NCI-H1092 treated with DMSO at 0.1 percent for 48 hours (cell line): ENCODE measurements at places on chromosomes 1 and 21.

- no peak for DNase-seq
Measured at GRCh38 chr1:31959521-31960340, 21.6 kb upstream of the PTP4A2 start.

GRCh38 chr1:152096931-152097330, 8.1 kb upstream of the TCHHL1 start:
- no peak for DNase-seq

DNA sequence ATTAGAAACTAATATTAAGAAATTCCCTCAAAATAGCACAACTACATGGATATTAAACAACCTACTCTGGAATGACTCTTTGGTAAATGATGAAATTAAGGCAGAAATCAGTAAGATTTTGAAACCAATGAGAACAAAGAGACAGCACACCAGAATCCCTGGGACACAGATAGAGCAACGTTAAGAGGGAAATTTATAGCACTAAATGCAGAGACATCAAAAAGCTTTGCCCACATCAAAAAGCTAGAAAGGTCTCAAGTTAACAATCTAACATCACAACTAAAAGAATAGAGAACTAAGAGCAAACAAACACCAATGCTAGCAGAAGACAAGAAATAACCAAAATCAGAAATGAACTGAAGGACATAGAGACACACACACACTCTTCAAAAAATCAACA, 48.6 kb upstream of the LRRC8B start:
- no peak for DNase-seq

DNA sequence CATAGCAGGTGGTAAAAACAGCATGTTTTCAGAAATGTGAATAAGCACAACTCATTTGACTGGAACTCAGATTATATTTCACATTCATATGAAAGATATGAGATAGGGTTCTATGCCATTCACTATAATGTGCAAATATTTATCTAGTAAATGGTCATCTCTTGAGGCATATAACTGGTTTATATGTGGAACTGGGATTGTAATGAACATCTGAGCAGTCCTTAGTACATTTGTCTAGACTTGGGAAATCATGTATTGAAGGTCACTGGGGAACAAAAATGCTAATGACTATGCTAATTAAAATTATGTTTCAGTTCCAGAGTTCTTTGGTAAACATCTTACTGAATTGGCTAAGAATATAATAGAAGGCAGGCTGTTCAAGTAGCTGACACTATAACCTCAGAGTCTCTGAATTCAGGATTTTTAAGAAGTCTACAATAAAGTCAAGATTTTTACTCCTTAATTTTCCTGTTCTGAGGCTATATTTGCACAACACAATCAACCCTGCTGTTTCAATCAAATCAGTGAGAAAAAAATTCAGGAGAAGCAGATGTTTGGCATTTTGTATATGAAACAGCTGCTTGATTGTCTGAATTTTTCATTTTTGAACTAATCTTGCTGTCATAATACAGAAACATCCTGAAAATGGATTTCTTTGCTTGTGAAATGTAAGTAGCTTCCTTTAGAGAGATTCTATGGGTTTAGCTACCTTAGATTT, 244.8 kb upstream of the RGS18 start:
- no peak for DNase-seq

DNA sequence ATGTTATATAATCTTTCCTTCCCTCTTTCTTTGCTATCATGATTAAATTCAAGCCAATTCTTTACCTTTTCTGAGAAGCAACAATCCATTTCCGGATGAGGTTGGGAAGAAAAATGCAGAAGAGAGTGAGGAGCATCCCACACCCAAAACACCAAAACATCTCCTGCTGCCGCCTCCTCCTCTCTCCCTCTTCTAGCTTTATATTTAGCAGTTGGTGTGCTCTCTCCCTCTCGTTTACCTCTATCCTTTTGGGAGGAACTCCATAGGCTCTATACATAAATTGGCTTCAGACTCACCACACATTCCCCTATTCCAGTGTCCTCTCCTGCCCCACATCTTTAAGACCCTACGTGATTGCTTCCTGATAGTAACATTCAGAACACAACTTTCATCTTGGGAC, 332.2 kb upstream of the PLXNA2 start:
- no peak for DNase-seq

DNA sequence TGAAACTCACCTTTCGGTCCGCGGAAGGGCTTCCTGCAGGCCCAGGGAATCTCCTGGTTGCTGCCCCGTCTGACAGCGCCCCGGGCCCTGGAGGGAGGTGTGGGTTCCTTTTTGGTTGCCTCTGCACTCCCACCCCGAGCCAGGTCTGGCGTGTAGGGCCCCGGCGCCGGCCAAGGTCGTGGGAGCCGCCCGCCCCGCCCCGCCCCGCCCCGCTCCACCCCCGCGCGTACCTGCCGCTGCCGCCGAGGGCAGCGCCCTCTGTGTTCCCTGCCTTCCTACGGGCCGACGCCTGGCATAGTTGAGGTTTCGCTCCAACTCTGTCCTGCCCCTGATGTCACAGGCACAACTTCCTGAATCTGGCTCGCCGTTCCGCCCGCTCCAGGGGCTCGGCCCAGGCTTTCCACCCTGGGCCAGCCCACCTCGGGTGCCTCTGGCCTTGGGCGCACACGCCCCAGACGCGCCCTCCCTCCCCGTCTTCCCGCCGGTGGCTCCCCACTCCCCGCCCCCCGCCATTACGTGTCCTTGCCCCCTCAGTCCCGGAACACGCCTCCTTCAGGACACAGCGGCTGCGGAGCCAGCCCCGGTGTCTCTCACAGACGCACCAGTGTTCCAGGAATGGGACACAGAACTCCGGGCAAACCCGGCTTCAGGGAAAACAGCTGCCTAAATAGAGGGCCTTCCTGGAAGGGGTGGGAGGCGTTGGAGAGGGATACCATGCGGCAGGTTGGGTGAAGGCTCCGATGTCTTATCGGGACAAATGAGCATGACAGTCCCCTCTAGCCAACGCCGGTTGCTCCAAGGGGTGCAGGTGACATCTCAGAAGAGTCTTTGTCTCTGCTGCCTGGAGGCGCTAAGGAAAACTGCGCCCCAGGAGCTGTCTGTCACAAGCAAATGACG, at the start of gene KIAA0040:
Gene KIAA0040 (minus strand): TSS at position 147 of the 897 bp plus-strand sequence. CDS start 31,763 bp downstream, outside the sequence.
- DNase-seq: peak; percentile 22

DNA sequence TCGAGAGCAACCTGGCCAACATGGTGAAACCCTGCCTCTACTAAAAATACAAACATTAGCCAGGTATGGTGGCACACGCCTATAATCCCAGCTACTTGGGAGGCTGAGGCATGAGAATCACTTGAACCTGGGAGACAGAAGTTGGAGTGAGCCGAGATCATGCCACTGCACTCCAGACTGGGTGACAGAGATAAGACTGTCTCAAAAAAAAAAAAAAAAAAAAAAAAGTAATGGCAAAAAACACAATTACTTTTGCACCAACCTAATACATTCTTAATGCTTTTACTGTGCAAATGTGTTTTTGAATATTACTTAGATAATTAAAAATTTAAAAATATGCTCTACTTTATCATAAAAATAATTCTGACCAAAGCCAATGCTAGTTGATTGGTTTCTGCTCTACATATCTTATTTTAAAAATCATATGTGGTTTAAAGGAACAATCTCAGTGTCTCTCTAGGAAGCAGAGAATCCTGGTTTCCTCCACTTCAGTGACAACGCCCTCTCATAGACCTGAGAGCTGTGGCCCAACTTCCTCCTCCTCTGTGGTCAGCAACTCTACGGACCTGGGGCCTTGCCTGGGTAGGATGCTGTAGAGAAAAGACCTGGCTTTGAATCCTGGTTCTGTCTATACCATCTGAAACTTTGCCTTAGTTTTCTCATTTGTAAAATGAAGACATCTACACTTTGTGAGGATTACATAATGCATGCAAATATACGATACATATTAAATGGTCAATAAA, 64.7 kb downstream of the TGFBR3 start:
- DNase-seq: no peak

DNA sequence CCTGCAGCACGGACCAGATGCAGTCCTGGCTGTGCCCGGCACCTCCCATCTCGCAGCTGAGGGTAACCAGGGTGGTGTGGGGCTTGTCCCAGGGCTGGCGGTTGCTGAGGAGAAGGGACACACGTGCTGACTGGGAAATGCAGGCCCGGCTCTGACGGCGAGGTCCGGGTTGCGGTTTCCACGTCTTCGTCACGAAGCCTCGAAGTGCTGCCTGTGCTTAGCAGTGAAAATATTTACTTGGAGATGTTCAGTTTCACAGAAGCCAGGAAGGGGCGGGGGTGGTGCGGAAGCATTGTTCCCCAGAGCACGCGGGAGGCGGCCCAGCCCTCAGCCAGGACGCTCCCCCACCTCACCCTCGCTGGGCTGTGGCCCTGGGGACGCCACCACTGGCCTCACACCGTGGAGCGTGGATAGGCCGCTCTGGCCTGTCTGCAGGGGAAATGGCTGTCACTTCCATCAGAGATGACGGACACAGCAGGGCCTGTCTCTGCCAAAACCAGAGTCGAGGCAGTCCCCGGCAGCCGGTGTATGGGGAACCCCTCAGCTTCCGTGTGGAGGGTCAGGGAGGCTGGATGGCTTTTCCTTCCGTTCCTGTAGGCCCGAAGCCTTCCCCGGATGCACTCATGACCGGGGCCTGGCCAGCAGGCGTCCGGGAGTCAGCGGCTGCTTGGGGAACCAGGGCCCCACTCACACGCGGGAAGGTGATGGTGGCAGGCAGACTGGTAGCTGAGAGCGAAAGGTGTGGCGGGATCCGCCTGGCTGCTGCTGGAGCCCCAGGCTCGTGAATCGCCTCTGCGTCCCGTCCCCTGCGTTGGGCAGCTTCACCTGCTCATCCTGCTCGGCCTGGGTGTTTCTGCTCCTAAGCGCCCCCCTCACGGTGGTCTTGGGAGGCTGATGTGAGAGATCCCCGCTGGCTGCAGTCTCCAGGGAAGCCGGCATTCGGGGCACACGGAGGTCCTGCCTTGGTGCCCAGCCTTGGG, 14.7 kb upstream of the POFUT2 start:
- no peak for DNase-seq

- DNase-seq: no peak
Measured at GRCh38 chr1:89669441-89669840, 36.5 kb downstream of the LRRC8C start.

DNA sequence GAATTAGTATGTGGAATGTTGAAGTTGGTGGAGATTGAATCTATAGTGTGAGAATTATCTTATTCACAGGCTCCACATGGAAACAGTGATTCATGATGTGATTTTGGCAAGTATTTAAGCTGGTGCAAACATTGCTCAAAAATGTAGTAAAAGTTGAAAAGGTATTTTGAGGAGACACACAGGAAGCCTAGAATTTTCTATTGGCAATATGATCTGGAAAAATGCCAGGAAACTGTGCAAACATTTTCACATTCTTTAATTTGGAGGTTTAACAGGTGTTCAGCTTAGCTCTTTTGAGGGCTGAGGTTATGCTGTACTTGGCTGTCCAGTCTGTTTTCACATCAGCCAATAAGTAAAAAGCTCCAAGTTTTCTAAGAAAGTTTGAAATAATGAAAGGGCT, 327.3 kb downstream of the RWDD3 start:
- no peak for DNase-seq
